ENCODE measurements at places on chromosomes 5 and 9.

DNA sequence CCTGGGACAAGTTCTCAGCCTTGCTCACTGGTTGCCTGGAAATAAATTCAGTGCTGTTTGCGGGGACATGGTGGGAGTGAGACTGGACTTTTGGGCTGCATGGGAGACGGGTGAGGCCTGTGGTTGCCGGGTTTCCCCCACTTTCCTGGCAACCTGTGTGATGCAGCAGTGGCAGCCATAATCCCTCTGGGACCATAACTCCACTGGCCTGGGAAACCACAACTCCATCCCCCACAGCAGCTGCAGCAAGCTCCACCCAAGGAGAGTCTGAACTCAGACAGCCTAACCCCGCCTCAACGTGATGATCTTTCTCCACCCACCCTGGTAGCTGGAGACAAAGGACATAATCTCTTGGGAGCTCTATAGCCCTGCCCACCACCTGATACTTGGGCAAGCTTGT, 349.9 kb downstream of the PIK3R1 start:
- no peak for DNase-seq

- no peak for DNase-seq
Measured at GRCh38 chr9:72788966-72789735, 163.7 kb downstream of the ALDH1A1 start.

DNA sequence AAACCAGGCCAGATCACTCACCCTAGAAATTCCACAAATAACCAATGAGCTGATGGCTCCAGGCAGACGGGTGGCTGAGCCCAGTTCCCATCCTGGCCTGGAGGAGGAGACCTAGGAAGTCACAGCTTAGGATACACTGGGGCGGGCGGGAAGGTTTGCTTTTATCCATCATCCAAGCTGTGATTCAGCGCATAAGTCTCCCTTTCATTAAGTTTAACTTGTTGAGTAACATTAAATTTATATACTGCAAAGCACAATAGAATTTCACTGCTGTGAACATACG, 55.7 kb downstream of the THBS4 start:
- peak; percentile 15 for DNase-seq

- no peak for DNase-seq
Measured at GRCh38 chr9:85927076-85927475, 13.9 kb upstream of the NAA35 start.

DNA sequence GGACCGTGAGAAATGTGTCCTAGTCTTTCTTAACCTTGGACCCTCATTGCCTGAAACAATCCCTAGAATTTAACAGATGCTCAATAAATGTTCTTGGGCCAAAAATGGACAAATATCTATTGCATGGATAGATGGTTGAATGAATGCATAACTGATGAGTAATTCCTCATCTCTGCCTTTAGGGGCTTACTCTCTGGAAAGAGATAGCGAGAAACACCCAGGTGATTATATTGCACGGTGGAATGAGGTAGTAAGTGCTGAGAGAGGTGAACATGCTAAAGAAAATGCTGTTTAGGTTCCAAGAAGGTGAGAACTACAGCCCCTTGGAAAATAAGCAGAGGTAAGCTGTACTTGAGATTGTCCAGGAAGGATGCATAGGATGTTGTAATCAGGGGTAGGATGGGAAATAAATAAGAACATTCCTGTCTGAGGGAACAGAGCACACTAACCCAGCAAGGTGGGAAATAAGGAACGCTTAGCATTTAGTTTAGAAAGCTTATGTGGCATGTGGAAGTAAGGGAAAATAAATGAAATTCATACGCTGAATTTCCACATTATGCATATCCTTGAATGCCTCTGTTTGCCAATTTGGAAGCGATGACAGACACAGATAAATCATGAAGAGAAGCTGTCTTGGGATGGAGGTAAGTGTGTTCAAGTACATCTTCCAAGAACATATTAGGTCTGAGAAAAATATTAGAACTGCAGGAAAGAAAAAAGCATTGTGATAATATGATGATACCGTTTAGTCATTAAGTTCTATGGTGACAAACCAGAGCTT, 426.6 kb downstream of the ARHGEF28 start:
- DNase-seq: peak; percentile 39

DNA sequence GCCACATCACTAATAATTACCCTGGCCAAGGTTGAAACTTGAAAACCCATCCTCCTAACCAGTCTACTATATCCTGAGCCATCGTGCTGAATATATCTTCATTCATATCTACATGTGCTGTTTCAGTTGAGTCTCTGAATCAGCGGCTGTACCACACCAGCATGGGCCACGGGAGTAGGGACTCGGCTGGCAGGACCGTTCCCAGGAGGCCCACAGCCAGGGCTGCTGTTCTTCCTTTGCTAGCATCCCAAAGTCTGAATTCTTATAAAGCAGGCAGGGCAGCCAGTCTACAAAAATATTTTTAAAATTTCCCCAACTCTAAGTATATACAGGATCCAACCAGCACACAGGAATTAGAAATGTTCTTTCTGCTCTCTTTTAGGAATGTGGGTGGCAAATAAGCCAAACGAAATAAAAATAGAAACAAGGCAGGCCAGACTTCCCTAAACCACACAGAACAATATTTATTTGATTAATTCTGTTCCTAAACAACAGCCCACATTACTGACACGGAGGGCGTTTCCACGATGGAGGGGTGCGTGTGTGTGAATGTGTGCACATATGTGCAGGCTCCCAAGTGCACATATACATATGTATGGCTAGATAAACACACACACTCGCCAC, 42.8 kb upstream of the EQTN start:
- no peak for DNase-seq

DNA sequence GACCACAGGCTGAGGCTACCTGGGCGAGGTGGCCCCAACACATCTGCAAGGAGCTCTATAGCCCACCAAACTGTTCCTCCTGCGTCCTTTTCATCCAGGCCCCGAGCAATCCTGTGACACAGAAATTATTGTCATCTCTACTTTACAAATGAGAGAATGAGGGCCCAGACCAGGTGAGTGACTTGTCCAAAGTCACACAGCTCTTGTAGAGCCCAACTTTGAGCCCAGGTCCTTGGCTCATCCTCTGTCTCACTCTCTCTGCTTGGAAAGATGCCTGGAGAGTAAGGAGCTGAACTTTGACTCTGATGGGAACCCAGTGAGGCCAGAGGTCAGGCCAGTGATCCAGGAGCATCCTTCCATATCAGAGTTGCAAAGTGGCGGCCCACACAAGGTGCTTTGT, 39.6 kb downstream of the STC2 start:
- DNase-seq: no peak

GRCh38 chr5:1792842-1793266, 6.8 kb downstream of the MRPL36 start:
- DNase-seq: peak; percentile 93

DNA sequence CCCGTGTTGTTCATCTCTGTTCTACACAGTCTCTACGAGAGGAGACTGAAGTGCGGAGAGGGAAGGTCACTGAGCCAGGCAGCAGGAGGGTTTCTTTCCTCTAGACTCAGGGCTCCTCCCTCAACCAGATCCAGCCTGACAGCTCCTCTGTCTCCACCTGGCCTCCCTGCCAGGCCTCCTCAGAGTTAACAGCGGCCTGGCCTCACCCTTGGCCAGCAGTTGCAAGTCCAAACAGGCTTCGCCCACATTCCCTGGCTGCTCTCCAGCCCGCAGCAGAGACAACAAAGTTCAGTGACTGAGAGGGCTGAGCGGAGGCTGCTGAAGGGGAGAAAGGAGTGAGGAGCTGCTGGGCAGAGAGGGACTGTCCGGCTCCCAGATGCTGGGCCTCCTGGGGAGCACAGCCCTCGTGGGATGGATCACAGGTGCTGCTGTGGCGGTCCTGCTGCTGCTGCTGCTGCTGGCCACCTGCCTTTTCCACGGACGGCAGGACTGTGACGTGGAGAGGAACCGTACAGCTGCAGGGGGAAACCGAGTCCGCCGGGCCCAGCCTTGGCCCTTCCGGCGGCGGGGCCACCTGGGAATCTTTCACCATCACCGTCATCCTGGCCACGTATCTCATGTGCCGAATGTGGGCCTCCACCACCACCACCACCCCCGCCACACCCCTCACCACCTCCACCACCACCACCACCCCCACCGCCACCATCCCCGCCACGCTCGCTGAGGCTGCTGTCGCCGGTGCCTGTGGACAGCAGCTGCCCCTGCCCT, at the start of gene HRCT1:
Gene HRCT1, plus strand, starts transcription at position 291 of the 768 bp plus-strand sequence. Its CDS starts 86 bp downstream, at position 377.
- peak; percentile 92 for DNase-seq

GRCh38 chr9:89361816-89362646, 43.7 kb downstream of the SECISBP2 start:
- DNase-seq: no peak

DNA sequence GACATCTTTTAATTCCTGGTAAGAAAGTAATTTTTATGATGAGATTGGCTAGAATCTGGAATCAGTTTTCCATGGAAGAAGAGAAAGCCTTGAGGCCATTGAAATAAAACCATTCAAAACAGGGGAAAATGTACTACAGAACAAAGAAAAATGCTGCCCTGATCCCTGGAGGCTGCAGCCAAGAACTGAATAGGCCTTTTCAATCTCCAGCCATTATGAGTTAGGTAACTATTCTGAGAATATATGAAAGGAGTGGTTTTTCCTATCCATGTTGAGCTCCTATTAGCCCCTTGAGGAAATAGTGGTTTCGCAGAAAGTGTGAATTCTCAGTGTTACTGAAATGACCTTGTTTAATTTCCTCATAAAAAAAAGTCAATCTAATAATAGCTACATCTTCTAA, 408.5 kb upstream of the GRAMD2B start:
- DNase-seq: no peak

DNA sequence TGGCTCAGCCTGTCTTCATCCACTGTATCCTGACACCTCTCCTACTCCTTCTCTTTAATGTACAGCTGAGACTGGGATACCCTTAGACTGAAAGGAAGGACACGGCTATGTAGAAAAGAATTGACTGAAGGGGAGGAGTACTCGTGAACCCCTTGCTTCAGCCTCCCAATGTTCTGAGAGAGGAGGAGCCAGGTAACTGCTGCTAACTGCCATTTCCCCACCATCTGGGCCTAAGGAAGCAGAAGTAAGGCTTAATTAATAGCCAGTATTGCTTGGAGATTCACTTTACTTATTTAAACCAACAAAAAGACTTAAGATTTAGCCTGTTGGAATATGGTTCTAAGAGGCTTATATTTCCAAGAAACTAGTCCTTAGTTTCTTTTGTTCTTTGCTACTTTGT, 18.8 kb upstream of the RGS3 start:
- DNase-seq: no peak

DNA sequence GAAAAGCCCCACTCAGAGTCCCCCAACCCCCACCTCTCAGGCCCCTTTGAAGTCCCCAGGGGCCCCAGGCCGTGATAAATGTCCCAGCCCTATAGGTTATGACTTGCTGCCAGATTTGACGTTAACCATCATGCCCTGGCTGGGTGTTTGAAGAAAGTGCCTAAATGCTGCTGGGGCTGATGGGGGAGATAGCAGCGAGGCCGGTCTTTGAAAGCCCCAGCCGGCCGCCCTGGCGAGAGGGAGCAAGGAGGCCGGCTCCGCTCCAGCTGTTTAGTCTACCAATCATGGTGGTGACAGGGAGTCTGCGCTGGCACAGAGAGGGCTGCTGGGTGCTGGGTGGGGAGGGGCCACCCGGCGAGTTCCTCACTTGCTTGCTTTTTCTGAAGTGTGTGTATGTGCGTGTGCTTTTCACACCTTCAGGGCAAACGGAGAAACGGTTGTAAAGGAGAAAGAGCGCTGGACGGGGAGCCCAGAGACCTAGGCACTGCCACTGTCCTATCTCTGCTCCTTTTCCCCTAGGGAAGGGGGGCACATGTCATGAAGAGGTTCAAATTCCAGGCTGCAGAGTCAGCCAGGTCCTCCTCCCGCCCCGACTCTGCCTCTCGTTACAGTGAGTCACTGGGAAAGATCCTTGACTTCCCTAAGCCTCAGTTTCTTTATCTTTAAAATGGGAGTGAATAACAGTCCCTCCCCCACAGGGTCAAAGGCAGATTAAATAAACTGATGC, 126.1 kb upstream of the HAND1 start:
- peak; percentile 47 for DNase-seq

GRCh38 chr9:121499427-121500164, at the start of gene GGTA1:
TSS of gene GGTA1 (minus strand) at chr9:121499844. CDS start at chr9:121467922, 31,922 bp downstream.
- DNase-seq: peak; percentile 56

- DNase-seq: no peak
Measured at GRCh38 chr9:32128546-32128945, 255.9 kb upstream of the ACO1 start.

DNA sequence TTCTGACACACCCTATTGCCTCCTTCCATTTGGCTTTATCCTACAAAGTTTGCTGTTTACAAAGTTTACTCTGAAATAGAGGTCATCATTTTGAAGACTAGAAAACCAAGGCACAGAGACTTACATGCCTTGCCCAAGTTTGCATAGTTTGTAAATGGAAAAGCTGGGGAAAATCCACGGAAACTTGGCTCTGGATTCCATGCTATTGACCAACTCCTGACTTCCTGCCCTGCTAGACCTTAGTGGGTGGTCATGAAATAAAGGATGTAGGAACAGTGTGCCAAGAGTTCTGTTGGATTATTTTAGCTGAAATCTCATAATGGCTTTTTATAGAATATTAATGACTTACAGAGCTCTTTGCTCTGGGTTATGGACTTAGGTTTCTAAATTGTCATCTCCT, 69.5 kb downstream of the GRIA1 start:
- DNase-seq: no peak

DNA sequence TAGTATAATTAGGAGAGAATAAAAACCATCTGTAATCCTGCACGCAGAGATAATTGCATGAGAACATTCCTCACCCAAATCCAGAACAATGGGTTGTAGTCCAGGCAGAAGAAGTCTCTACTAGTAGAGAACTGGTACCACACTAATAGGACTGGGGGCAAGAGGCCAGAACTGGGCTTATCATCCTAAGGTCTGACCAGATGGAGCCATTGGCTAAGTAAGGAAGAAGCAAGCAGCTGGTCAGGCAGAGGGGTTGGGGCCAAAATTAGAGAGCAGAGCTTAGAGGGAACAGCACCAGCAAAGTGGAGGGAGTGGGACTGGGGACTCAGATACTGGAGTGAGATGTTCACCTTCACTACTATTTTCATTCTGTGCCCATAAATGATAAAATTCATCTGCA, 35.4 kb upstream of the MAP1B start:
- DNase-seq: no peak

- peak; percentile 42 for DNase-seq
Measured at GRCh38 chr9:89311346-89312221, 589 bp downstream of the CKS2 start.

GRCh38 chr5:33827018-33827707, 64.6 kb downstream of the ADAMTS12 start:
- peak; percentile 51 for DNase-seq

DNA sequence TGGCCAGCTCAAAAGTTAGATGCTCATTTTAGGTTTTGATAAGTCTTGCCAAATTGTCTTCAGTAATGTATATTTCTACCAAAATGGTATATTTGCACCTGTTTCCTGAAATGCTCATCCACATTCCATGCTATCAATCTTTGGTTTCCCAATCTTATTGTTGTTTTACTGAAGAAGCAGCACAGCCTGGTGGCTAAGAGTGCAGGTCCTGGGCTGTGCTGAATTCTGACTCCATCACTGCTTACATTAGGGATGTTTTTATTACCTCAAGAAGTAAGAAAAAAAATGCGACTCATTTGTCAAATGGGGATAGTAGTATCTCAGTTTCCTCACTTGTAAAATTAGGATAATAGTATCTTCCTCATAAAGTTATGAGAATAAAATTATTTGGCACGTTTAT, 13.6 kb upstream of the S100Z start:
- peak; percentile 50 for DNase-seq

- peak; percentile 6 for DNase-seq
Measured at GRCh38 chr9:117671468-117671867, 32.7 kb upstream of the TLR4 start.

GRCh38 chr5:158039441-158039840, 180.5 kb upstream of the CLINT1 start:
- no peak for DNase-seq

GRCh38 chr5:172482156-172483020, 28.1 kb upstream of the SH3PXD2B start:
- DNase-seq: no peak
